Stimulated activated CD4-positive, alpha-beta T cell treated with anti-CD3 and anti-CD28 coated beads, Interleukin-2, amount 100 ng/mL, for 24 hours (primary cell): ENCODE measurements at places on chromosomes 6 and 20.

DNA sequence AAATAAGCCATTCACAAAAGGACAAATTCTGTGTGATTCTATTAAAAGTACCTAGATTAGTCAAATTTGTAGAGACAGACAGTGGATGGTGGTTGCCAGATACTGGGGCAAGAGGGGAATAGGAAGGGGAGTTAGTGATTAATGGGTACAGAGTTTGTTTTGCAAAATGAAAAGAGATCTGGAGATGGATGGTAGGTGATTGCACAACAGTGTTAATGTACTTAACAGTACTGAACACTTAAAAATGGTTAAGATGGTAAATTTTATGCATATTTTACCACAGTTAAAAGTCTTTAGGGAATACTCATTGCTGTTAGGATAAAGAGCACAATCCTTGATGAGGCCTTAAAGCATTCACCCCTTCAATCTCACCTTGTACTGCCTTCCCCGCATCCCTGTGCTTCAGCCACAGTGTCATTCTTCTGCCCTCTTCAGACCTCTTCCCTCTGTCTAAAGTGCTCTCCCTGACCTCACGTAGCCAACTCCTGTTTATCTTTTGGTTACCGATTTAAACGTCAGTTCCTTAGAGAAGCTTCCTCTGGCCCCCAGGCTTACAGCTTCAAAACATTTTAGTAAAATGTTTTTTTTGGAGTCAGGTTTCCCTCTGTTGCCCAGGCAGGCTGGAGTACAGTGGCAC lies 11.8 kb downstream of the PSMF1 start:
- DNase-seq = no peak

GRCh38 chr6:128479991-128480390 lies 40.4 kb downstream of the PTPRK start:
- no peak for DNase-seq

- no peak for DNase-seq
Measured at GRCh38 chr6:47729019-47729418, 30.6 kb downstream of the ADGRF4 start.

GRCh38 chr6:16205377-16206144 lies 32.8 kb upstream of the GMPR start:
- no peak for DNase-seq

DNA sequence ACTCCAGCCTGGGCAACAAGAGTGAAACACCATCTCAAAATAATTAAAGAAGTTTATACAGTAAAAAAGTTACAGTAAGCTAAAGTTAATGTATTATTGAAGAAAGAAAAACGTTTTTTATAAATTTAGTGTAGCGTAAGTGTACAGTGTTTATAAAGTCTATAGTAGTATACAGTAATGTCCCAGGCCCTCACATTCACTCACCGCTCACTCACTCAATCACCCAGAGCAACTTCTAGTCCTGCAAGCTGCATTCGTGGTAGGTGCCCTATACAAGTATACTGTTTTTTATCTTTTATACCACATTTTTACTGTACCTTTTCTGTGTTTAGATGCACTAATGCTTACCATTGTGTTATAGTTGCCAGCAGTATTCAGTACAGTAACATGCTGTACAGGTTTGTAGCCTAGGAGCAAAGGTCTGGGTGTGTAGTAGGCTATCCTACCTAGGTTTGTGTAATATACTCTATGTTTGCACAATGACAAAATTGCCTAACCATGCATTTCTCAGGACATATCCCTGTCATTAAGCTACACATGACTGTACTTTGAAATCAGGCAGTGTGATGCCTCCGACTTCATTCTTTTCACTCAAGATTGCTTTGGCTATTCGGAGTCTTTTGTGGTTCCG lies 16.7 kb downstream of the MGME1 start:
- no peak for DNase-seq

GRCh38 chr6:149484733-149485700 lies at the start of gene ZC3H12D:
Gene ZC3H12D, minus strand, starts transcription at chr6:149485014. Its CDS starts 10,471 bp downstream, at chr6:149474543.
- DNase-seq = peak; percentile 75

DNA sequence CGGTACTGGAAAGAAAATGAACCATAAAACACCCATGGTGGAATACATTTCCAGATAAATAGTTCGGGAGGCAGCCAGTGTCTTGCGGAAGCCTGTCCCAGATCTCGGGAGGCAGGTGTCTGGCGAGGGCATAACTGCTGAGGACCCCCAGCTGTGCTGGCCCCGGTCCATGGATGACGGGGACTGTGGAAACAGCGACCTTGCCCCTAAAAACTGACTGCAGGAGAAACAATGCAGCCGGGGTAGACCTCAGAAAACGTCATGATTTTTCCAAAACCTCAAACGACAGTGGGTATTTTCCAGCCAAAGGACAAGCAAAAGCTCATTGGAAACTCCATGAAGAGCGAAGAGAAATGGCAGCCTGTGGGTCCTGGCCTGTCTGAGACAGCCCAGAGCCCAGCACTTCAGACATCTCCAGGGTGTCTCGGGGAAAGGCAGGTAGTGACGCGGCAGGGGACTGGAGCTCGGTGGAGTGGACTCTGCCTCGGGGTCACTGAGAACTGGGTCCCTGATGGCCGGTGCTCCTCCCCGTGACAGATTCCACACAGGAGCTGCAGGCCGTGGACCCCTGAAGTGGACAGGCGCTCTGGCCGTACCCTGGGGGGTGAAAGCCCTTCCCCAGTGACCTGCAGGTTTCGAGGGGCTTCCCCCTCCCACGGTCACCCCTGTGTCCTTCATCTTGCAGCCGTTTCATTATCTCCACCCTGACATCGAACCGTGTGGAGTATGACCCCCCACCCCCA lies 188.6 kb downstream of the SYNDIG1 start:
- DNase-seq = no peak

- no peak for DNase-seq
Measured at GRCh38 chr20:58441723-58442122, 52.7 kb downstream of the VAPB start.

DNA sequence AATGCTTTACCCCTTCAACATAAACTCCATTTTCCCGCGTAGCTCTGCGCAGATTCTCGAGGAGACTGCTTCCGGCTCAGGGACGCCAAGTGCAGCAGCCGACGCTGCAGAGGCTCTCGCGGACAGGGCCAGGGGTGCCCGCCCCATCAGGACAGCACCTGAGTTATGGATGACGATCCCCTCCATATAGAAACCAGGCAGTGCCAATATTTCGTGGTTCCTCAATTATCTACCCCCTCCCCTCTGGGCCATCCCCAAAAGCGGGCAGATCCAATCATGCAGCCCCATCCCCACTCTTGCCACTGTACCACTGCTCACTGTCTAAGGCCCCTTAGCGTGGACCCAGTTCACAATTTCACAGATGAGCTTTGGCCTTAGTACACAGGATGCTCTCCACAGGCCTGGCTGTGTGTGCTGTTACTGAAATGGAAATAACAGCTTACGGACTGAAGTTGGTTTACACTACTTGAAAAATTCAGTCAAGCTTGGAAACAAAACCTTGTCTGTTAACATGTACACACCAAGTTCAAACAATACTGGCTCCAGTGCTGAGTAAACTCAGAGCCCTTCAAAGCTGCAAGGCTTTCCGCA lies 74.5 kb downstream of the DACT2 start:
- DNase-seq = no peak

DNA sequence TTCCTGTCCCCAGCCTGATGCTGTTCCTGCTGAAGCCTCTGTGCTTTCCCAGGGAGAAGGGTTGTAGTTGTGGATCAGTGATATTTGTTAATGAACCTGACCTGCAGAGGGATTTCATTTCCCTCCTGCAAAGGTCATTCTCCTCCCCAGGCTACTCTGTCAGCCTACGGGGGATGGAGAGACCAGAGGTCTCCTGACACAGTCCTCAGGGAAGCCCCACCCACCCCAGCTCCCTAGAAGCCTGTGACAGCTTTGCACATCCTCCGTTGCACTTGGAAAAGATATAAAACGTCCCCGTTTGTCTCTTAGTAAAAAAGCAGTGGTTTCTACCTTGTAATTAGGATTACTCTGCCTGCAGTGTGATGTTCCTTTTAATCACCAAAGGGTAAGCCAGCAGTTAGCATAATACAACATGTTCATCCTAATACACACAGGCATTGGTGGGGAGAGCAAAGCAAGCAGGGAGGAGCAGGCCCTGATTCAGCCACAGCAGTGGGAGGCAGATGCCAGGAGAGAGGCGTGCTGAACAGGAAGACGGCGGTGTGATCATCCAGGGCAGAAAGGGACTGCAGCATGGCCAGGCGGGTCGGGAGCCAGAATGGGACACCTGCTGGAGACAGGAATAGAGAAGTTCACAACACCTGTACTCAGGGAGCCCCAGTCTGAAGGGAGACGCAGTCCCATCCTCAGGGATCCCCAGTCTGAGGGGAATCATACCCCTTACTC lies 293.5 kb downstream of the LRFN2 start:
- DNase-seq = no peak

DNA sequence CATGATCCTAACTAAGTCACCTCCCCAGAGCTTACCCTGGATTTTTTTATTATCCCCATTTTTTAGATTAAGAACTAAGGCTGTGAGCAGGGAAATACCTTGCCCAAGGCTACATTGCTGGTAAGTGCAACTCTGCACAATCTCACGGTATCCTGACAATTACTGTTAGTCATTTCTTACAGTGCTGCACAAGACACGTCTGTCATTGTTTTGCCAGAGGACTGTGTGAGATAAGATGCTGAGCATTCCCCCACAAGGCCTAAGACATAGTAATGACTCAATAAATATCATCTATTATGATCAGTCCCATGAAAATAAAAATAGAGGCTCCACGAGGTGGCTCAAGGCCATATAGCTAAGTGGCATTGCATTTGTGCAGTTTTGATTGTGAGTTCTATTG lies 21.0 kb downstream of the PFDN4 start:
- DNase-seq = no peak

DNA sequence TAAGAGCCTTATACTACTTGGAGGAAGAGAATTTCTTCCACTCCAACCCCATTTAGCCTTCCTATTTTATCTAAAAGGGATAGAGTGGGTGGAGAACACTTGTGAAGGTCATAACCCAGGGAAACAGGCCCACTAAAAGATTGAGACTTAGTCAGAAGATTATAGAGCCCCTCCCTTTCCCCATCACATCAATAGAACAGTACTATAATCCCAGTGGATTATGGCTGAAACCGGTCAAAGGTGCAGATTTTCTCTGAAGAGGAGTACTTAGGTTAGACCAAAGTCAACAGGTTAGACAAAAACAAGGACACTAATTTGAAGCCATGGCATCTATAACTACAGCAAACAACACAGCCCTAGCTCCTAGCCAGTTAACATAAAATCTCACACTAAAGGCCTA lies 330.9 kb upstream of the NOX3 start:
- no peak for DNase-seq

- no peak for DNase-seq
Measured at GRCh38 chr6:131947986-131948661, 3.0 kb downstream of the CCN2 start.

- DNase-seq = peak; percentile 67
Measured at GRCh38 chr20:63635431-63636141, 8.7 kb upstream of the GMEB2 start.

DNA sequence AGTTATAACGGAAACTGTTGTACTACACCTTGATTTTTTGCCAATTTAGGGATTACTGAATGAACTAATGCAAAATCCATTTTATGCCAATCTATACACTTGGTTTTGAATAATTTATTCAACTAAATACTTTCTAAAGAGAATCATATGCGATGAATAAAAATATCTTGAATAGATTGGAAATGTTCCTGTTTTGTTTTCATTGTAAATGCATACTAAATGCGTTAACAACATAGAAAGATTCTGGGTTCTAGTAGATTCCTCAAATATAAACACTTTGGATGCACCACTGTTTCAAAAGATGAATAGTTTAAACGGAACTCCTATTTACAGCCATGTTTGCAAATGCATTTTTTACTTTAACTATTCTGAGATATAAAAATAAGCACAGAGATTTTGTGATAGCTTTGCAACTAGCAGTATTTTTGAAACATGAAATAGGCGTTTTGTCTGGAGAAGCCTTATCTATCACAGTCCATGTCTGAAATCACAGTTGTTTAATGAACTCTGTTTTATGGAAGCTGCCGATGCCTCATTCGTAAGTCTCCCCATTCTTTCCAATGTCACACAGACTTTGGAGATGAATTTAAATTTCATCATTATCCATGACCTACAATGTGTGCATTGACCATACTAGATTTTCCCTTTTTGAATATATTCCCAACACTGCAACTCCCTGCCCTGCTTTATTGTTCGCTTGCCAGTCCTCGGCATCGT lies 277.7 kb upstream of the QKI start:
- no peak for DNase-seq

GRCh38 chr20:45945678-45946148 lies 11.2 kb downstream of the PCIF1 start:
- DNase-seq = no peak

DNA sequence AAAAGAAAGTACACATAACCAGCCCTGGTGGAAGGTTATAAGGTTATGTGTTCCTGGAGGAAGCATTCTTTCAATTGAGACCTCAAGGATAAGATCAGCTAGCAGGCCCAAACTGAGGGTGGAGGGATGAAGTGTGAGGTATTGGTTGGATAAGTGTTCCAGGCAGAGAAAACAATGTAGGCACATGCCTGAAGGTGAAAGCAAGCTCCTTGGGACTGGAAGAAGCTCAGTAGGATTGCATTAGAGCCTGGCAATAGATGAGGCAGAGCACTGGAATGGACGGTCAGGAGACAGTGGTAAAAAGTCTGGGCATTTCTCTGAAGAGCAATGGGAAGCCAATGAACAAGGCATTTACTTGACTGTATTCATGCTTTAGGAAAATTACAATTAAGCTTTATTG lies 89.9 kb upstream of the SHLD1 start:
- no peak for DNase-seq

DNA sequence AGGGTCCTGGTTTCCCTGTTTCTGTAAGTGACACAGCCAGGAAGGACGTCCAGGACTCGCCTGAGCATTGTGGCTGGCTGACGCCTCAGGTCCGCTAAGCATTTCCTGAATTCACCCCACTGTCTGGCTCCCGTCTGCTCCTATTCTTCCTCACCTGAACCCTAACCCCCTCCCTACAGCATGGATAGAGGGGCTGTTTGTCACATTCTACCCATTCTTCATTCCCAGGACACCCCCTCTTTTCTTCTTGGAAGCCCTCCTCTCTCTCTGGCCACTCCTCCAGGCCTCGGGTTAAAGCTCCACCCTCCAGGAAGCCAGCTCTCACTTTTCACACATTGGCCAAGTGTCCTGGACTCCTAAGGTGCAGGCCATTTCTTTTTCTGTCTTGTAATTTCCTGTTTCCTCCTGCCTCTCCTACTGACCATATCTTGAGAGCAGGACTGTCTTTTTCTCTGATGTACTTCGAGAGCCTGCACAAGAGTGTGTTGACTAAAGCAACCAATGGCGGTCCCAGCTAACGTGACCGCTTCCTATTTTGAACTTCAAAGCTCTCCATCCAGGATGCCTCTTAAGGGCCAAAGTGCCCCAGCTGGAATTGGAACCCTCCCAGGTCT lies 24.2 kb upstream of the MYMX start:
- no peak for DNase-seq

- DNase-seq = no peak
Measured at GRCh38 chr6:100472674-100473073, 8.0 kb upstream of the SIM1 start.

- no peak for DNase-seq
Measured at GRCh38 chr6:13663986-13664385, 47.6 kb downstream of the RANBP9 start.

DNA sequence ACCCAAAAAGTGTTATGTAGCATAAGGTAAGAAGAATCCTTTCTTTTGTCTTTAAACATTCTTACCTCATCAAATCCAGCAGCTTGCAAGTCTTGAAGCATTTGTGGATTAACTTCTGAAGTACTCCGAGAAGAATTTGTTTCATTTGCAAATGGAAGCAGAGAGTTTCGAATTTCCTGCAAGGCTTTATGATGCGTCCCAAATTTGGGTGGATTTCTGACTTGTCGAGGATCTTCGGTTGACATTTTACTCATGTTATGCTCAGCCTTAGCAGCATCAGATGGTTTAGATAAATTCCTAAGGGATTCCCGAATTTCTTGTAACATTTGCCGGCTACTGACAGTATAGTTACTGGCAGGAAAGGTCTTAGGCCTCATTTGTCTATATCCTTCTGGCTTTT lies 16.2 kb downstream of the LATS1 start:
- no peak for DNase-seq
